ENCODE measurements at places on chromosomes 12 and 14.

DNA sequence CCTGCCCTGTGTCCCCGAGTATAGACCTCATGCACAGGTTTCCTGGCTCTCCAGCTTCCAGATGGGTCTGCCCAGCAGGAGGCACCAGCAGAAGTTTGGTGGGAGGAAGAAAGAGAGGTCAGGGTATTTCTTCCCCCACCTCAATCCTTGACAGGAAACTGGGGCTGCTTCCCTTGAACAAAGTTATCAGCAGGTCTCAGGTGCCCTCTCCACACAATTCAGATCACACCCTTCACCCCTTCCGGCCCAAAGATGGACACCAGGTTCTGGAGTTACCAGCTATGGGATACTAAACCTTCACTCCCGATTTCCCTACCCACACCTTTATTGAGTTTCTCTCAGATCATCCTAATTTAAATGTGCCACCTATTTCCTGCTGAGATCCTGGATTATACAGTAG is 1.2 kb downstream of the SART3 start:
- DNase-seq, result no peak

- no peak for DNase-seq
Measured at GRCh38 chr12:51421266-51421884, 3.3 kb upstream of the SLC4A8 start.

DNA sequence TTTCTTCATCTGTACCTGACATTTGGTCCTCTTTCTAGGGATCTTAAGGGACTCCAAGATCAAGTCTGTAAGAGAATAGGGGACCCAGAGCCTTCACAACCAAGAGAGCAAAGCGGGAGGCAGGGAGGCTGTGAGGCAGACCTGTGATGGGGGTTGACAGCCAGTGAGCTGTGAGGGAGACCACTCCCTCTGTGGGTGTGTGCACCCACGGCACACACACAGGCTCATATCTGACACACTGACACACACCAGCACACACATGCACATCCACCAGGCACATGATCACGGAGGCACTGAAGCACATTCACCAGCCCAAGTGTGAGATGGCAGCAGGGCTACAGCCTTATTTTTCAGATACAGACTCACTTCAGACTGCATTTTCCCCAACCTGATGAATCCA is 55.2 kb downstream of the SPTB start:
- DNase-seq, result no peak

DNA sequence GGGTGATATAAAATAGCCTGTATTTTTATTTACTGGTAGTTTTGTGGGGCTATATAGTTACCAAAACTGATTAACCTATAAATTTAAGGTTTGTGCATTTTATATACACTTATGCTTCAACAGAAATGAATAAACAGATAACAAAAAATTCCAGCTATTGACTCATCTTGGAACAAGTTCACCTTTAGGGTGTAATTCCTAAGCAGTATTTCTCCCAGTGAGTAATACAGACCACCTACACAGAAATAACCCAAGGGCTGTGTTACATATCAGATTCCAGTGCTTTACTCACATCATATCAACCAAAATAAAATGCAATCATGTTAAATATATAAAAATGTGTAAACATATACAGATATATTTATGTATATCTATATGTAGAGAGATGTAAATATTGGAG is 345.6 kb downstream of the ADAMTS20 start:
- DNase-seq, result no peak

Data from stimulated activated CD4-positive, alpha-beta T cell treated with anti-CD3 and anti-CD28 coated beads, TNF-alpha, amount 100 ng/mL, for 1 hour (primary cell).